Osteoblast (primary cell): ENCODE measurements at places on chromosomes 2 and 18. TPM values are rescaled to one million over a fixed set of nuclear protein-coding genes. Genes with fewer than 3 reads are reported as not detected.

- peak; percentile 76 for DNase-seq
Observed at GRCh38 chr2:175282300-175282699, 100.8 kb upstream of the ATP5MC3 start.

RRM2 gene
- 4.3 and 7.4 TPM in 2 replicates for total RNA-seq

DNA sequence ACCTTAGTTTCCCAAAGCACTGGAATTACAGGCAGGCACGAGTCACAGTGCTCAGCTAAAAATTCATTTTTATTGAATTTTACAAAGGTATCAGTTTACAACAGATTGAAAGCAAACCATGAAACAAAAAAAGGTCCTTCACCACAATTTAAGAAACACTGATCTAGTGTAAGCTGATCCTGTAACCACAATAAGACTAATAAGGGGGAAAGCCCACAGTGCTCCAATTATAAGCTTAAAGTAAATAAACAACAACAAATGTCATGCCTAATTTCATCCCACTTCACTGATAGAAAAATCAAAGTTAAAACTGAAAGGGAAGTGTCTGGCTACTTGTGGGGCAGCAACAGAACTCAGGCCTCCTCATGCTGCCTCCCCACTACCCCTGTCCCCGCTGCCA lies 49.2 kb downstream of the ICA1L start:
- DNase-seq = no peak

CRYGC gene
- not detected in 2 replicates for total RNA-seq

GRCh38 chr2:137333386-137334165 lies 568.2 kb downstream of the THSD7B start:
- DNase-seq = no peak

DNA sequence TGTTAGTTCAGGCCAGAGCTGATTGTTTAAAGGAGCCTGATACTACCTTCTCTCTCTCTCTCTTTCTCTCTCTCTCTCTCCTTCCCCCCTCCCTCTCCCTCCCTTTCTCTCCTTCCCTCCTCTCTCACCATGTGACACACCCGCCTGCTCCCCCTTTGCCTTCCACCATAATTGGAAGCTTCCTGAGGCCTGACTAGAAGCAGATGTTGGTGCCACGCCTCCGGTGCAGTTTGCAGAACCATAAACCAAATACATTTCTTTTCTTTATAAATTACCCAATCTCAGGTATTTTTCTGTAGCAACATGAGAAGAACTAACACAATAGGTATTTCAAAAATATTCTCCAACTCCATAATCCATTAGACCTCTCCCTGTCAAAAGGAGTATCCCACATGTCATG lies 62.4 kb downstream of the ANKRD62 start:
- DNase-seq = no peak

DNA sequence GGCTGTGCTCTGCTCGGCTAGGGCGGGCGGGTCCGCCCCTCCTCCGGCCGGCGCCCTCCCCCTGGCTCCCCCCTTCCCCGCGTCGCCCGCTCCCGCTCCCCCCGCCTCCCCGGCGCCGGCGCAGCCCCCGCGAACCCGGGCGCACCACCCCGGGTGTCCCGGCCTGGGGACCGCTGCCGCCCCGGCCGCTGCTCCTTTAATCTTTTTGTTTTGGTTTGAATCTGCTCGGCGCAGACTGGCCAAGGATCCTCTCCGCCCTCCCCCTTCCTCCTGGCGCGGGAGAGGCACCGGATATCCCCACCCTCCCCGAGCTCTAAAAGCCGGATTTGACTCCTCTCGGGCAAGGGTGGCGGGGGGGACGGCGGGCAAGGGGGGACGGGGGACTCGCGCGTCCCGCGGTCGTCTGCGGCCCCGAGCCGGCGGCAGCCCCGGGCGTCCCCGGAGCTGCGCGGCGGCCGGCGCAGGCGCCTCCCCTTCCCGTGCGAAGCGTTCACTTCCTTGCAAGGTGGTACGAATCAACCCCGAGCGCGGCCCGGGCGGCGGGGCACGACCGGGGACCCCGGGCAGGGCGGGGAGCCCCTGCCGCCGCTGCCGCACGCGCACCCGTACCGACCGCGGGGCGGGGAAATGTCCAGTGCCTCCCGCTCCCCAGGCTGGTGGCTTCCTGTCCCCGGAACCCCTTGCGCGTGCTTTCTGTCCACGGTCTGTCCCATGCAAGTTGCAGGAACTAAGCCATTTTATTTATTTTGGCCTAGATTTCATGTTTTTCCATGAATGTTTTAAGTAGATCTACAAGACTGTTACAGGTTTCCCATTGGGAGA lies at the start of gene PTGR3:
Gene PTGR3, minus strand, starts transcription at position 11 of the 822 bp plus-strand sequence. CDS start 81 bp downstream, outside the sequence.
- DNase-seq = peak; percentile 98

LYPD6B gene
- total RNA-seq = 2.5 and 2.9 TPM in 2 replicates

- DNase-seq = peak; percentile 52
Observed at GRCh38 chr2:133171393-133172004, 396.8 kb downstream of the NCKAP5 start.

CFAP210 gene
- total RNA-seq = under 0.01 and 0.36 TPM in 2 replicates

- peak; percentile 99 for DNase-seq
Observed at GRCh38 chr2:219509780-219510511, 4.3 kb upstream of the ASIC4 start.

GRCh38 chr2:217513258-217513657 lies 489.5 kb downstream of the TNS1 start:
- DNase-seq = no peak

- no peak for DNase-seq
Observed at GRCh38 chr2:88226754-88227153, 56.6 kb downstream of the THNSL2 start.

DYNAP gene
- total RNA-seq = not detected in 2 replicates

DNA sequence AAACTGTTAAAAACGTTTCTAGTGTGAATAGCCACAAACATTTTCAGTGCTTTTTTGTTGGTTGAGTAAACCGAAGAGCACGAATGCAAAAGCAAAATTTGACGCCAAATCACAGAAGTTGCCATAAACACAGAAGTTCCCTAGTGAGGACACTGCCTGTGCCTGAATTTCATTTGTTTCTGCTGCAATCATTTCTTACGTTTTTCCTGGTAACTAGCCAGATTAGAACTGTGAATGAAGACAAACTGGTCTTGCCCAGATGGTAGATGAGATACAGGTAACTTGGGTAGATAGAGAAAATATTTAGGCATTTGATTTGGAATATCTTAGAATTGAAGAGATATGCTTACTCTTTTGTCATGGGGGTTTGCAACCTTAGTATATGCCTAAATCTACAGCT lies 9.8 kb upstream of the TBR1 start:
- DNase-seq = no peak

- DNase-seq = no peak
Observed at GRCh38 chr2:213863541-213863940, 547.3 kb upstream of the VWC2L start.

GRCh38 chr18:57373017-57373416 lies 20.7 kb downstream of the ST8SIA3 start:
- no peak for DNase-seq

DNA sequence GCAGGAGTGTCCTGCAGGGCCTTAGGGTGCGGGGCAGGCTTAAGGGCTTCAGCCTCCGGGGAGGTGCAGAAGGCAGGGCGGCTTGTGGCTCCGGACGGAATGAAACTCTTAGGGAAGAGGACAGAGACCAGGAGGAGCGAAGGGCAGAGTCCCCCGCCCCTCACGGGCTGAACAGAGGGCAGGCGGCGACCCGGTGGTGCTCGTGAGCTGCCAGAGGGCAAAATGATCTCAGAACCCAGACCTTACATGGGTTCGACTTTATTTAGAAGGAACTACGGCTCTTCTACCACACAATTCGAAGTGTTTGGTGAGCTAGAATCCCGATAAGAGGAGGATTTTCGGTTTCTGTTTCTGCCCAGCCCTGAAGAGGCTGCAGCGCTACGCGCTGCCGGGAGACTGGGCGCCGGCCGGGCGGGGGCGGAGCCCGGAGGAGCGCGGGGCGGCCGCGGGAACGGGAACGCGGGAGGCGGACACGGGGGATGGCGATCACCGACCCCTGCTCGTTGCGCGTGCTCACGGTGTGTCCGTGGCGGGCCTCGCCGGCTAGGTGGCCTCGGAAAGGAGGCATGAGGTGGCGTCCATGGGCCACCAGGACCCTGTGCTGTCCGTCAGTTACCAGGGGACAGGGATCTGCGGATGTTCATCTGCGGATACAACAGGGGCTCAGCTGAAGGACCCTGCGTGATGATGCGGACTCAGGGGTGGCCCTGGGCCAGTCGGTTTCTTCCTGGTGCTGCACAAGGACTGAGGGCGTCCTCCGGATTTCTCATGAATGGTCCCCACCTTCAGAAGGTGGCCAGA lies 4.2 kb upstream of the SP100 start:
- peak; percentile 92 for DNase-seq

GRCh38 chr18:12701161-12701560 lies 1.4 kb downstream of the CEP76 start:
- no peak for DNase-seq

DNA sequence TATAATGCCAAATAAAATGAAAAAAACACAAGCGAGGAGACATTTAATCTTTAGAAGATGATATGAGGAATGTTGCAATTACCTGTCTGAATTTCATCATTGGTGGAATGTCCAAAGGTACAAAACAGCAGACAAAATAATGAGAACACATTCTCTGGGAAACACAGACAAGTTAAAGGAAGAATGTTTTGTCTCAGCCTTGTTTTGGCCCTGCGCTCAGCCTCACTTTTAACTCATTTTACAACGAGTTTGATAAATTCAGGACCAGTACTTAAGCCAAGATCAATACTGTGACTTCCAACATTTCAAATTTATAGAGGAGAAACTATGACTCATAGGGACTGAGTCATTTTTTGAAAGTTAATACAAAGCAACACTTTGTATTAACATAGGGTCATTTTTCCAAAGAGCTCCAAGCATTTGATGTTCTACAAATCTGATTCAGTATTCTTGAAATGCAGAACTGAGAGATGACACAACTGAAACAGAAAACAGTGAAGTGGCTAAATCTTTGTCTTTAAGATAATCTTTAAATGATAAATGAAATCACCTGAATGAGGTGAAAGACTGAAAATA lies 833.2 kb upstream of the CHAC2 start:
- peak; percentile 44 for DNase-seq

CAMKMT gene
- 7.2 and 7.4 TPM in 2 replicates for total RNA-seq

GPR55 gene
- total RNA-seq = not detected in 2 replicates

CENPA gene
- total RNA-seq = 2.2 and 2.9 TPM in 2 replicates

- DNase-seq = no peak
Observed at GRCh38 chr18:77654302-77654701, 404.7 kb downstream of the GALR1 start.

DNA sequence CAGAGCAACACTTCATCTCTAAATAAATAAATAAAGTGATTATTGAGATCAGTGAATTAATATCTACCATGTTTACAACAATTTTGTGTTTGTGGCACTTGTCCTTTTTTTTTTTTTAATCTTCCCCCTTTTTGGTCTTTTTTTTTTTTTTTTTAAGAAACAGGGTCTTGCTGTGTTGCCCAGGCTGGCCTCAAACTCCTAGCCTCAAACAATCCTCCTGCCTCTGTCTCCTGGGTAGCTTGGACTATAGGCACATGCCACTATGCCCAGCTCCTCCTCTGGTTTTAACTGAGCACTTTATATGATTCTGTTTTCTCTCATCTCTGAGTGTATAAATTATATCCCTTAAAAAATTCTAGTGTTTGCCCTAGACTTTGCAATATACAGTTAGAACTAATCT lies 30.3 kb downstream of the SLC4A5 start:
- no peak for DNase-seq

FHOD3 gene
- total RNA-seq = 13.0 and 17.4 TPM in 2 replicates

PSMA8 gene
- total RNA-seq = not detected in 2 replicates

DNA sequence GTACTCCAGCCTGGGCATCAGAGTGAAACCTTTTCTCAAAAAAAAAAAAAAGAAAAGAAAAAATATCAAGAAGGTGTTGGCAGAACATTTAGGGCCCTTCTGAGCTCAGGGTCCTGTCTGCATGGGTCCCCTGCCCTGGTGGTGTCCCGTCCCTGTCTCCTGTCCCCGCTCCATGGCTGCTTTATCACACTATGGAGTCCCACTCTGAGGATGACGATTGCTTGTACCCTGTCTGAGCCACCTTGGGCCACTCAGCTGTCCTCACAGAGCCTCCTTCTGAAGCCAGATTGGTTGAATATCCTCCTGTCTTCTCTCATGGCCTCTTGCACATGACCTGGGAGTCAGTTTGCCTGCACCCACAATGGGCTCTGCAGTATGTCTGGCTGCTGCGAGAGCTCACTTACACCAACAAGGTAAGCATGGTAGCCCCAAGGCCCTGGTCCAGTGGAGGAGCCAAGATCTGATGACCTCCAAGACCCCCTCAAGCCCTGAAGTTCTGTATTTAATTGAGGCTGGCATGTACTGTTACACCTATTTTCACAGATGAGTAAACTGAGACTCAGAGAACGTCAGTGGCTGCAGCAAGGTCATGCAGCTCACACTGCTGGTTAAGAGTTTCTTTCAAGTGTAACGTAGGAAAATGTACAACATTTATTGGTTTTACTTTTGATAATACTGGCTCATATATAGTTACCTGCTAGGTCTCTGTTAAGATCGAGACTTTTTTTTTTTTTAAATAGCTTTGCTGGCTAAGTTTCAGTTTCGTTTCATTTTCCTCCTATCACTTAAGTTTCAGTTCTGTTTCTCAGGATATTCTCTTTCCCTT lies 16.9 kb upstream of the ZCCHC2 start:
- DNase-seq = peak; percentile 30

DNA sequence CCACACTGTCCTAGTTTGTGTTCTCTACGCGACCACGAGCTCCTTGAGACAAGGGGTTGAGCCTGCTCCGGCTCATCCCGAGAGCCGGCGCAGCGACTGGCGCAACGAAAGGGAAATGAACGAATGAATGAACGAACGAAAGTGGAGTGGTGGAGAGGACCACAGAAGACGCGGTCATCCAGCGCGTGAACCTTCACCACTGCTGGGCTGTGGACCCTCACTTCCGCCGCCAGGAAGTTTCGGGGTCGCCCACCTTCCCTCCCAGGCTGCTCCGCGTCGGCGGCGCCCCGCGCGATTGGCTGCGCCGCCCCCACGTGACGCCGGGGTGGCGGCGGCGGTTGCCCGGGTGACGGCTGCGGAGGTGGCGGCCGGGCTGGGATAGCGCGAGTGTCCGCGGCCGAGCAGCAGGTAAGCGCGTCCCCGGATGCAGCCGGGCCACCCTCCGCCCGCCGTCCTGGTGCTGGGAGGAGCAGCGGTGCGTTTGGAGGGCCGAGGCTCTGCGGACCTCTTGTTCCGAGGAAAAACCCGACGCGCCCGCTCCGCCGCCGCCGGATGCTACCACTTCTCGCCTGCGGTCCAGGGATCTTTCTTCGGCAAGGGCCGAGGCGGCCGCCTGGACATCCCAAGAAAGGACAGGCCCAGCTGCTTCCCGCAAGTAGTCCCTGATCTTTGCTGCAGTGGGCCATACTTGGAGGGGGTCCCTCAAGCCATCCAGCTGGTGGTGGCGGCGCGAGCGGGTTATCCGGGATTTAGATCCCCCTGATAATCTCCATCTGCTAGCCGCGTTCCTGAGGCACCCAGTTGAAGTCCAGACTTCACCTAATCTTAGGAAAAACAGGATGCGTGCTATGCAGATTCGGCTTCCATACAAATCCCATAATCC lies at the start of gene ARMC9:
Gene ARMC9, plus strand, starts transcription at position 341 of the 883 bp plus-strand sequence. CDS start 7,608 bp downstream, outside the sequence.
- peak; percentile 99 for DNase-seq

GRCh38 chr18:49019446-49020045 lies 68.8 kb upstream of the SMAD7 start:
- no peak for DNase-seq

- no peak for DNase-seq
Observed at GRCh38 chr2:10343658-10344057, 41.0 kb downstream of the HPCAL1 start.

IL36RN gene
- total RNA-seq = not detected in 2 replicates

CLEC4F gene
- not detected in 2 replicates for total RNA-seq
